HL-60 (cell line): ENCODE measurements at places on chromosomes 6 and 20.

DNA sequence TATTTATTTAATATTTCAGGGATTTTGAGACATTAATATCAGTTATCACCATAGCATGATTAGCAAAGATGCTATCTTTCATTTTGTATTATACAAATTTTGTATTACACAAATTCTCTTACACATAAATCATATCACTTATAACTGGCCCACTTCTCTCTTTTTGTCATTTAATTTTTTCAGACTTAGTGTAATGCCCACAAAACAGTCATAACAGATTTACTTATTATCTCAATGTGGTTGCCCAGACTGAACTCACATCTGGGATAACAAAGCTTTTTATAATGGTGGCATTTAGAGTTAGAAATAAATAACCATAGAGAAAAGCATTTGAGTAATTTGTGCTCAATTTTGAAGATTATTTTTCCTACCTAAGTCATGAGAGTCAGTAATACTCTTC, 148.3 kb downstream of the TFAP2B start:
- no peak for DNase-seq

DNA sequence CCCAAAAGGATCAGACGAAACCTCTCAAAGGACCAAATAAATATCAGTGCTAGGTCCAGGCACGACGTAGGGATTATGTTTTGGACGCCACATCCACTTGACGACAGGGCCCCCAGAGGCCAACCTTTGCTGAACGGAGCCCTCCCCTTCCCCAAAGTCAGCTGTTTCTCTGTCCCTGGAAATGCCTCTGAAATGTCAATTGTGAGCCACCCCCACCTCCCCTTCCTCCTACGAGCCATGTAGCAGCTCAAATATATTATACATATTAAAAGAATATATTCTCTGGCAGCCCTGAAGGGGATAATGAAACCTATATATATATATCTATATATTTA, 39.6 kb upstream of the BLCAP start:
- DNase-seq, result no peak

GRCh38 chr6:147604373-147604772, 95.9 kb downstream of the SAMD5 start:
- no peak for DNase-seq

DNA sequence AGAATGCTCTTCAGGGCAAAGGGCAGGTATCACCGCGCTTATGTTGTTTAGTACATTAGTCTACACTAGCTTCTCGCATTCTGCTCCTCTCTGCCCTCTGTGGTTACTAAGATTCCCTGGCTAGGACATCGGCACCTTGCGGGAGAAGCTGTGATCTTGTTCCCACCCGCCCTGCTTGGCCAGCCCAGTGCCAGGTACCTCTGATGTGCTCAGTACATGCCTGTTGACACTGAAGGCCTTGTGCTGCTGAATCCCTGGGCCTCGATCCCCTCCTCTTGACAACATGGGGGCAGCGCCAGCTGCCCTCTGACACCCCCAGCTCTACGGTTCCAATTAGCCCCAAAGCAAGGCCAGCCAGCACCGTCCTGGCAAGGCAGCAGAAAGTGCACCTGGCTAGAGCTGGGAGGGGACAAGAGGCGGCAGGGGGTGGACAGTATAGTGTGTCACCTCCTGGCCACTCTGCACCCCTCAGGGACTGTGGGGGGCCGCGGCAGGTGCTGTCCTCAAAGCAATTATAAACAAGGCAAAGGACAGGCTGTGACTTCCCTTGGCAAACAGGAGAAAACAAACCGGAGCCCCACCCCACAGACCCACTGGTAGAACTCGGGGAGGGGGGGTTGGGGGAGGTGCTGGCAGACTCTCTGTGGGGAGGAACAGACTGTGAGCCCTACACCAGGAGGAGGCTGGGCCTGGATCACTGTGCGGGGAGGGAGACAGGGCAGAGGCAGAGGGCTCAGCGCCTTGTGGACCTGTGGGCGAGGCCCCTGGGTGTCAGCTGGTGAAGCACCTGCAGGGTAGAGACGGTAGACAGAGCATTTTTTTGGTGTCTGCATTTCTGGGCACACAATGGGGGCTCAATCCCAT, 7.1 kb downstream of the TFEB start:
- DNase-seq, result no peak

DNA sequence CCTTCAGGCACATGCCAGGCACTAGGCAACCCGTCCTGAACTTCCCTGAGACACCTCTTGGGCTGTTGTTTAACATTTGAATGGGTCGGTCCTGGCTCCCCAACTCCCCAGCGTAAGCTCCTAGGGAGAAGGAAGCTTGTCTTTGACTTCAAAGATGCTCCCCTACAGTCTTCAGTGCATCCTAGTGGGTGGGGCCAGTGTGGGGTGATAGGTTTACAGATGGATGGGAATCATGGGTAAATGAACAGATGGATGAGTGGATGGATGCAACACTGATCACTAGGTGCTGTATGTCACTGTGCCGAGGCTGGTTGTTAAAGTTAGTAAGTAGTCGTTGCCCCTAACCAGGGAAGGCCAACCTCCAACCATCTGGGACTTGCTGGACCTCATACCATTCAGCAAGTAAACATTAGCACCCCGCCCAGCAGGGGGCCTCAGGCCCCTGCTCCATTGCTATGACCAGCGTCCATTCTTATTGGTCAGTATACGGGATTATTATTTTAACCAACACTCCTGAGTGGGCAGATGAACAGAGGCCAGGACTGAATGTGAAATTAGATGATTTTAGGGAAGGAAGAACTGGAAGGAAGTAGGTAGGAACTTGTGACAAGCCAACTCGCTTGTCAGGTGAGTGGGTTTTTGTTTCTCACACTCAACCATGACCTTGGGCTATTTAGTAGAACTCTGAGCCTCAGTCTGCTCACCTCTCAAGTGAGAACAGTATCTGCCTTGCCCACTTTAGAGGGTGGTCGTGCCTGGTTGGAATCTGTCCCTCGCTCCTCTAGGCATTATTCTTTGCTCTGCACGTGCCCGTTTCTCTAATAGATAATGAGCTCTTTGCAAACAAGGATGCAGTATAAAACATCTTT, 82.9 kb upstream of the FOXP4 start:
- DNase-seq, result peak; percentile 18

- no peak for DNase-seq
Observed at GRCh38 chr6:170062915-170063241, 228.0 kb downstream of the DLL1 start.

DNA sequence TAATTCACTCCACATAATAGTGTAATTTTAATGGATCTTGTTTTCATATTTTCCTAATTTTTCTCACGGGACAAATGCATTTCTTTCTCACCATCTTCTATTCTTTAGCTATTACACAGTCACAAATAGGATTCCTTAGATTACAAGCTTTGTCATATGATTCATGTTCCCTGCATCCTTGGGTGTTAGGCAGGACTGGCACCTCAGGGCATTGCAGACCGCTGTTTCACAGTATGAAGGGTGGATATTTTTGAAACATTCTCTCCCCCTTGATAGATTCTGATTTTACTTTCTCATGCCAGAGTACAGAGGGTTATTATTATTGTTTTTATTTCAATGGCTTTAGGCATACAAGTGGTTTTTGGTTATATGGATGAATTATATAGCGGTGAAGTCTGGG, 602.5 kb downstream of the PHF3 start:
- no peak for DNase-seq

DNA sequence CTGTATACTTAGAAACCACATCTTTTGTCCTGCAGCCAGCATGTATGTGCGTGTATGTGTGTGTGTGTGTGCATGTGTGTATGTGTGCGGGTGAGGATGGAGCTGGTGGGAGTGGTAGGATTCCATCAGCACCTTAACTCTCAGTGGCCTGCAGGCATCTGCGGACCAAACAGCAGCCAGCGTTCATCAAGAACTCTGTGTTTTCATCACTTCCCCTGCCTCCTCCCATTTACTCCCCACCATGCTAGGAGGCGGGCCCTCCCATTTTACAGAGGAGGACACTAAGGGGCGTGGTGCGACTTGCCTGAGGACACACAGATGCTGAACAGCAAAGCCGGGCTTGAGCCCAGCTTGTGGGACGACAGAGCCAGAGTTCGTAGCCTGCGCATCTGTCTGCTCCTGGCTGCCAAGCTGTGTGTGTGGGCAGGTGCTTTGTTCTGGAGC, 8.9 kb downstream of the VSTM2L start:
- DNase-seq, result no peak

DNA sequence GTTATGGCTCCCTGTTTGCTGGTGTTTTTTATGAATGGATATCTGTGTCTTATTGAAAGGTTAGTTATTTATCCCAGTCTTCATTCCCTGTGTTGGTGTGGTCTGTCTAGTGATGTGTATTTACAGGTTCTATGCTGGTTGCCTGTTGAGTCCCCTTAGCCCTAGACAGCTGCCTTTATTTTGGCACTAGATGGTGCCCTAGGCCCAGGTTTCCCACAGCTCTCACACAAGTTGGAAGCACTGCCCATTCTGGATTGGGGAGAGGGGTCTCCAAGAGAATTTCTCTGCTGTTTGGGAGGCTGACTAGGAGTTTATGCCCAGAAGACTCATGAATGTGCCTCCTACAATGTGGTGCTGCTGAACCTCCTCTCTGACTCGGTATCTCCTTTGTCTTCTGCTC, 12.4 kb downstream of the GRM1 start:
- no peak for DNase-seq

DNA sequence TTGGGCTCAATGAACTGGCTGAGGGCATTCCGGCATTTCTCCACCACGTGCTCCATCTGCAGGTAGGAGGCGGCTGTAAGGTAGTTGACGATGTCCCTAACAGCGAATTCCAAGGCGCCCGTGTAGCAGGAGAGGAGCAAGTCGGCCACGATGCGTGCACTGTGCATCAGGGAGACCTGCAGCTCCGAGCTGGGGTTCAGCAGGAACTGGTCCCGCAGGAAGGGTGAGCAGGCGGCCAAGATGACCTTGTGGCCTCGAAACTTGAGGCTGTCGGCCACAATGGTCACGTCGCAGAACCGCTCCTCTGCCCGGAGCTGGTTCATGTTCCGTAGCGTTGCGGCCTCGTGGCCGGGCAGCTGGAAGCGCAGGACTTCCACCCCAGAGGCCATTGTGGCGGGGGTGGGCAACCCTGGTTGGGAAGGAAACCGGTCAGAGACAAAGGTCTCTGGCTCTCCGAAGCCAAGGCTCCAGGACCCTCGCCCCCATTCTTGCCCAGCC, 920 bp downstream of the ZBTB12 start:
- no peak for DNase-seq

DNA sequence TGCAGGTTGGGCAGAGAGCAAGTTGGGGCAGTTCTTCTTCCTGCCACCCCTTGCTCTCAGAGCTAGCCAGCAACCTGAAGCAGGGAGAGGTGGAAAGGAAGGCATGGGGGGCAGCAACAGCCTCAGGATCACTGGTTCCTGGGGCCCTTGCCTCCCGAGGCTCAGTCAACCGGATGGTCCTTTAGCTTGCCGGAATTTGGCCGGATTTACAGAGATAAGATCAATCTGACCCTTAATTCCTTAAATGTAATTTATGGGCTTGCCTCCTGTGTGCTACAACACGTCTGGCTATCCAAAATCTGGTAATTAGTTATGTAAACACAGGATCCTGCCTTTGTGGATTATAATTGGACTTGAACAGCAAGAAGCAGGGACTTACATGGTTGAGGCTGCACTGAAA, 19.5 kb upstream of the TCP11 start:
- no peak for DNase-seq

GRCh38 chr6:23663652-23664051, 462.4 kb upstream of the NRSN1 start:
- no peak for DNase-seq

DNA sequence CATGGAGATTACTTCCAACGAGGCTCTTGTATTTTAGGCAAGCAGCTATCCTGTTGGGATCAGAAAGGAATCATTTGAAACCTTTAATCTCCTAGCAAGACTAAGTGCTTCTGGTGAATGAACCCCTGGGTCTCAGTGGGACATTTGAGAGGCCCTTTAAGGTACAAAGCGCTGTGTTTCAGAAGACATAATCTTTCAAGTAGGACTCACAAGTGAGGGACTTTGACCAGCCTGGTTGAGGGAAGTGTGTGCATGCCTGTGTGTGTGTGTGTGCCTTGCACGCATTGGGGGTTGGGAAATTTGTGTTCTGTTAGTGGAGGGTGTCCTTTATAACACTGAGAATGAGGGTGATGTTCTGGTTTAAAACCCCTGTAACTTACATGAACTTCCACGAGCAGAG, 64.4 kb upstream of the KCNG1 start:
- no peak for DNase-seq

DNA sequence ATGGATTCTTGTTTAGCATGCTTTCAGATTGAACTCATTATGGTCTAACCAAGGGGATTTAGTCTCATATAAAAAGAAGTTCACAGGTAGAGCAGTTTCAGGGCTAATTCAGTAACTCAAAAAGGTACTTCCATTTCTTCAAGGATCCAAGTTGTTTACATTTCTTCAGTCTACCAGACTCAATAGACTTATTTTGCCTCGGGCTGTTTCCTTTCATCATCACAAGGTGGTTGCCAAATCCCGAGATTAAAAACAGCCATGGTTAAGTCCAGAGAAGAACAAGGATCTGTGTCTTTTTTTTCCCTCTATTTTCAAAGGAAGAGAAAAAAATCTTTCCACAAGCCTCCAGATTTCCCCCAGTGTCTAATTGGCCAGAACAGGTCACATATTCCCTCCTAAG, 69.8 kb upstream of the SNX9 start:
- no peak for DNase-seq

GRCh38 chr6:132866762-132867449, 52.5 kb downstream of the RPS12 start:
- DNase-seq, result no peak

GRCh38 chr20:49740807-49741206, 27.1 kb upstream of the B4GALT5 start:
- no peak for DNase-seq

DNA sequence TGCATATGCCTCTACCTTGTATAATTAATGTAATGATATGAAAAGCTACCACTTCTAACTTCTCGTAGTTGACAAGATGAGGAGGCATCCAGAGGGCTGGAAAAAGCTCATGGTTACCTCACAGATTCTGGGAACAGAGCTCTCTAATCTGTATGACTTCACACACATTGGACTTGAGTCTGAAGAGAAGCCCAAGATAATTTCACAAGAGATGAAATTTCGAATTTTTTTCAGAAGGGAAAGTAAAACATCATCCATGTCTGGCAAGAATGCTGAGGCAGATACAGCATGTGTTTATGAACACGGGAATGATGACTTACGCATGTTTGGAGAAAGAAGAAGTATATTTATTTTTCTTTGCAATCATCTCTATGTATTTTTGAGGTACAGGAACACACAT, 141.8 kb upstream of the TENT5A start:
- DNase-seq, result no peak

- no peak for DNase-seq
Observed at GRCh38 chr6:43932259-43933147, 162.5 kb downstream of the VEGFA start.

DNA sequence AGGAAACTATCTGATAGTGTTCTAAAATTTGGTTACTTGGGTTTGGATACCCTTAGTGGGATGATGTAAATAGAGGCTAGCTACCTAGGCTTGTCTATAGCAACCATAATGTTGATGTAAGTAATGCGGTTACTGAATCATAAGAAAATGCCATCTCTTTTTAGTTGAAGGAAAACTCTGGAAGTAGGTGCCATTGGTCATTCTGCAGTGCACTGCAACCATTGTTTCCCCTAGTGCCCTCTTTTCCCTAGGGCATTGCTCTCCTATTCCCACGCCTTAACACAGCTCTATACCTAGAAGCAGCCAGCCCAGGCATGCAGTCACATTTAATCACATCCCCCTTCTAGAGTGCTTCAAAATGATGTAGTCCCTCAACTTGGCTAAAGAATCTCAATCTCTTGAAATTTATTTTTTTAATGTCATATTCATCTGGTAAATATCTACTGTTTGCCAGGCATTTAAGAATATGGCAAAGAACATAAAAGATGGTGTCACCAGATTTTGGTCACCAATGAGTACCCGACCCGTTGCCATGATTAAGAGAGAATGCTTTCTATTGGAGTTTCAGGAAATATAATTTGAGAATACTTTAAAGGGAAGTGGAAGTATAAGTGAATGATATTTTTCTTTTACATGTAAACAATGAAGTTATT, 10.4 kb downstream of the LOC128125822 start:
- DNase-seq, result no peak
